Cerebellum (tissue), 4 donors: ENCODE measurements at places on chromosomes 7 and 10.

GRCh38 chr10:71177651-71178199 lies 34.6 kb upstream of the UNC5B start:
- no peak for DNase-seq

- DNase-seq = no peak
These were observed 83.7 kb downstream of the EPC1 start for GRCh38 chr10:32263300-32263699.

DNA sequence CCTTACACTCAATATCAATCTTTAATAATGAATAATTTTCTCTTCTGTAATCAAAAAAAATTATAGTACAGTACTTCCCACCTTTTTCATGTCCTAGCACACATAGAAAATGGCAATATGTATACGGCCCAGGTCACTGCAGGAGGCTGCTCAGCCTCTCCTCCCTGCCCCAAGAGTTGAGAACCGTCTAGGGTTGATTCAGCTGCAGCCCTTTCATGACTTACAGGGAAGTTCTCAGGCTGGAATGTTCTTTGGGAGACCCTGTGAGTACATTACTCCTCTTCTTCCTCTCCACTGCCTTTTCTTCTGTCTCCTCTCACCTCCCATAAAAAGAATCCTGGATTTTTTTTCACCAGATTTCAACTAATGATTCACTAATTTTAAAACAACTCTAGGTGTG lies 180.0 kb downstream of the HDAC9 start:
- no peak for DNase-seq

- no peak for DNase-seq
These were observed 183.7 kb upstream of the CELF2 start for GRCh38 chr10:10833955-10834354.

- DNase-seq = no peak
These were observed 684.0 kb upstream of the FOXK1 start for GRCh38 chr7:3998060-3998459.

- DNase-seq = no peak
These were observed 77.9 kb downstream of the ARHGAP21 start for GRCh38 chr10:24645784-24646183.

GRCh38 chr10:34473174-34474008 lies 341.7 kb downstream of the PARD3 start:
- DNase-seq = no peak

- no peak for DNase-seq
These were observed 95.5 kb upstream of the KCNIP2 start for GRCh38 chr10:101939008-101939648.

DNA sequence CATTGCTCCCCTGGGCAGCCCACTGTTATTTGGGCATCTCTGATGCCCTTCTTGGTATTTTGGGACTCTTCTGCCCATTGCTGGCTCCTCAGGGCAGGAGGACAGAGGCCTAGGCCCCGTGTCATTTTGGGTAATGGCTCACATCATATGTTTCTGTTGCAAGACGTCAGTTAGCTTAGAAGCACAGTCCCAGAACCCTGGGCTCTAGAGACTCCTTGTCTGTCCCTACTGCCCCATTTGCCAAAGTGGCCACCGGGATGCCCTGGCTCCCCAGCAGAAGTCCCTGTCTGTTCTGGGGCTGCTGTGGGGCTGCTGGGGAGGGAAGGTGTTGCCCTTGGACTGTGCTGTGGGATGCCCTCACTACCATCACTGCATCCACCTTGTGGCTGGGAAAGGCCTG lies 48.8 kb downstream of the ADCYAP1R1 start:
- DNase-seq = no peak

DNA sequence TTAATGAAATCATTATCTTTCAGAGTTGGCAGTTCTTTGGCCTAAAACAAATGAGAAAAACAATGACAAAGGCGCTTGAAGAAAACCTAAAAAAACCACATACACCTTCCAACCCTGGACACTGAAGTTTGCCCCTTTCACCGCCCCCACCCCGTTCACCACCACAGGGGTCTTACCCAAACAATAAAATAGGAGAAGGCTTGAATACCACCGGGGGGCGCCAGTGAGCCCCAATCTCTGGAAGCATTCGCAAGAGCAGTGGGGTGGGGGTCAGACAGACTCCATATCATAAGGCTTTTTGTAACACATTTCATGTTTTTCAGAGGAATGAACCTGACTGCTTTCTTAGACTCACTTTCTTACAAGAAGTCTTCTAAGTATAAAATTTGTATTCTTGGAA lies 163.6 kb downstream of the PIP4K2A start:
- DNase-seq = no peak

GRCh38 chr7:34823650-34824258 lies 165.7 kb downstream of the NPSR1 start:
- peak; percentile 70 for DNase-seq

DNA sequence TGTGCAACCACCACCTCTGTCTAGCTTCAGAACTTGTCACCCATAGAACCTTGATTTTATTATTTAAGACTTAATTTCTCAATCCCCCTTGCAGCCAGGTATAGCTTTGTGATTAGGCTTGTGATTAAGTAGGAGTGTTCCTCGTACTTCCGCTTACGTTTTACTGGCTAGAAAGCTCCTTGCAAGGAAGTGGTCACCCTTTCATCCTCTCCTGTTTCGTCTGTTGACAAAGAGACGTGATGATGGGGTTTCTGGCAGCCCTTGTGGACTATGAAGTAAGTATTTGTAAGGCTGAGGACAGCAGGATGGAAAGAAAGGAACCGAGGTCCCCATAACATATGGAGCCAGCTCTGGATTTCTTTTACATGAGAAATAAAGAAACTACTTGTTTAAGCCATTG lies 86.5 kb upstream of the KDM7A start:
- no peak for DNase-seq

DNA sequence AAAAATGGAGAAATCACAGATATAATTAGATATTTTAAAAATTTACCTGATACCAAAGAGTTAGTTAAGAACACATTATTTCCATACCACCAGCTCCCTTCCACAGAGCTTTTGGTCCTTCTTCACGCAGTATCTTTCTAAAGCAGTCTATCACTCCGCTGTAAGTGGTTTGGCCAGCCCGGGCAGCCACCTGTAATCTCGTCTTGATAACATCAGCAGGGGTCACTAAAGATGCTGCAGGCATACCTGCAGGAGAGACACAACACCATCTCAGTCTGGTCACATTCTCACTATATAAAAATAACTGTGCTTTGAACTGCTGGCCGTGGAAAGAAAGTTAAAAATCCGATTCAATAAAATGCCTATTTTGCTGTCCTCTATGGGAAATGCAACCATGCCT lies 200.1 kb downstream of the SLC25A13 start:
- DNase-seq = no peak

GRCh38 chr10:13161857-13162271 lies 506 bp downstream of the MCM10 start:
- no peak for DNase-seq

GRCh38 chr10:71210542-71210871 lies 1.9 kb upstream of the UNC5B start:
- DNase-seq = no peak

GRCh38 chr7:26376175-26376917 lies 84.7 kb downstream of the SNX10 start:
- peak; percentile 84 for DNase-seq

DNA sequence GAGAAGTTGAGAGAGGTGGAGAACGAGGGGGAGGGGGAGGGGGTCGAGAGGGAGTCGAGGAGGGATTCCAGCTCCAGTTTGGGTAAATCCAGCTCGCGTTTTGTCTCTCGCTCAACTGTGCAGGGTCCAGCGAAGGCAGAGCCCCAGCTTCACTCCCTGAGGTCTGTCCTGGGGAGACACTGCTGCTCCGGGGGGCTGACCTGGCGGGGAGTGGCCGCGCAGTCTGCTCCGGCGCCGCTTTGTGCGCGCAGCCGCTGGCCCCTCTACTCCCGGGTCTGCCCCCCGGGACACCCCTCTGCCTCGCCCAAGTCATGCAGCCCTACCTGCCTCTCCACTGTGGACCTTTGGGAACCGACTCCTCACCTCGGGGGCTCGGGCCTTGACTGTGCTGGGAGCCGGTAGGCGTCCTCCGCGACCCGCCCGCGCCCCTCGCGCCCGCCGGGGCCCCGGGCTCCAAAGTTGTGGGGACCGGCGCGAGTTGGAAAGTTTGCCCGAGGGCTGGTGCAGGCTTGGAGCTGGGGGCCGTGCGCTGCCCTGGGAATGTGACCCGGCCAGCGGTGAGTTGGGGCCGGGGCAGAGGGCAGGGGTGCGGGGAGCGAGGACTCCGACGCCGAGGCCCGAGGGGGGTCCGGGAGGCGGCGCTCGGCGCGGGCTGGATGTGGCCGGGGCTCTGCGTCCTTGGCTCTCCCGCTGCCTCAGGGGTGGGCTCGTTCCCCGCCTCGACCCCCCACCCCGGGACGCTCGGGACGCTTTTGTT lies at the start of gene TET1:
TET1 (plus strand) TSS at position 152 of the 757 bp plus-strand sequence. CDS start 12,002 bp downstream, outside the sequence.
- DNase-seq = peak; percentile 34

GRCh38 chr7:26451997-26452396 lies 160.3 kb downstream of the SNX10 start:
- DNase-seq = no peak

DNA sequence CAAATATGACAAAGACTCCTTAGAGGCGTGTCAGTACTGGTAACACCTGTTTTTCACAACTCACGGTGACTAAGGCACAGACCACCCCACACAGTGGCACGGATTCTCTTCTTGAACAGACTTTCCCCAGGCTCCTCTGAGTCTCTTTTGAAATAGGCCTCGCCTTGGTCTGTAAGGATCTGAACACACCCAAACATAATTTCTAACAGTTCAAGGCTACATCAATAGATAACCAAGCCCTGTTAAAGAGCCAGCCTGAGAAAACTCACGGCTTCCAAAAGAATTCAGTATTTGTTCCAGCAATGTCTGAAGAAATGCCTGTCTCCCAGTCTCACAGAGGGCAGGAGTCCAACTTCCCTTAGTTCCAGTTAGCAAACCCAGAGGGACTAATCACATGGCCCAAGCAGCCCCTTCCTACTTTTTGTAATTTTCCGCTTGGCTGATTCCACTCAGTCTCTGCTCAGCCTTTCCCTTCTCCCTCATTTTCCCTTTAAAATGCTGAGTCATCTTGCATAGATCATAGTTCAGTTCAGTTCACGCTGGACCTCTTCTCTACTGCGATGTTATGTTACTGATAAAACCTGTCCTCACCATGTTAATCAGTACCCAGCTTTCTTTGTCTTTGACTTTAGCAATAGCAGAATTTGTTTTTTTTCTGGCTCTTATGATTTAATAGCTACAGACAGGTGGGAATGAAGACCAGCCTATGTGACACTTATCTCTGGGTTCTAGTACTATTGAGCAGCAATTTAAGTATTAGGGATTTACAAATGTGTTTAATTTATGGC lies 22.6 kb upstream of the AKR1C3 start:
- no peak for DNase-seq

- DNase-seq = no peak
These were observed 27.7 kb downstream of the GBX1 start for GRCh38 chr7:151139791-151140190.

DNA sequence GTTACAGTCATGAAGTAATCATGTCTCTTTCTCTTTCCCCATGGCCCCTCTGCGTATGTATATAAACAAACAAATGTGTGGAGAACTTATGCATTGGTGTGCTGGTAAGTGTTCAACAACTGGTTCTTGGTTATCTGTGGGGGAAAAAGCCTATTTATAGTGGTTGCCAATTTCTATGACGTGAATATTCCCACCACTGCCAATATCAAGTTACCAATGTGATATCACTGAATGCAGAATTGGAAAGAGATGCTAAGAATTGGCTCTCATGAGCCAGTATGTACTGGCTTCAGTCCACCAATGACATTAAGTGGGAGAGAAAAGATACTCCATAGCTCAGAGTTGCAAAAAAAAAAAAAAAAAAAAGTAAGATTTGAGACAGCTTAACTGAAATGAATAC lies 399.7 kb downstream of the REEP3 start:
- DNase-seq = no peak

DNA sequence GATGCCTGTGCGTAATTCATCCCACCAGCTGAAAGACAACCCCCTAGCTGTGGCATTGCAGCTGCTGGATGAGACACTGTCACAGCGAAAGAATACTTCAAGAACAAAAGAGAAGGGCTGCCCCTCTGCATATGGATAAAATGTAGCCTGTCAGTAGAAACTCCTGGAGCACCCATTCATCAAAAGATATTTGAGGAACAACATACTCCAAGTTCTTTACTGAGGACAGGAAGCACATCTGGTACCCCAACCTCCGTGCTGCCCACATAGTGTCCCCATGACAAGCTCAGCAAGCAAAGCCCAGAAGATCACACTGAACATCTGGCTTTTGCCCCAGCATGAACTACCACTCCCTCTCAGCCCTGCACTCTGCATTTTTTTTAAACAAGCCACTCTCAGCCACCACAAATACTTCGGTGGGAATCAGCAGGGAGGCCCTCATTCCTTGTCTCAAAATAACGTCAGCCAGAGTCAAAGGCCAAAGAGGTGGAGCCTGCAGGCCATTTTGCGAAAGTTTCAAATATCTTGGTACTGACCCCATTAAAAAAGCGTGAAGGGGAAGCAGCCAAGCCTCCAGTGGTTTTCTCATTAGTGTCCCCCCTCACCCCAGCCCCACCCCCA lies 1.7 kb downstream of the CREB3L2 start:
- DNase-seq = no peak

- DNase-seq = no peak
These were observed at the start of gene MDFIC for GRCh38 chr7:114922026-114922651. Gene MDFIC, plus strand, starts transcription at chr7:114922094. Its CDS starts 940 bp downstream, at chr7:114923034.

DNA sequence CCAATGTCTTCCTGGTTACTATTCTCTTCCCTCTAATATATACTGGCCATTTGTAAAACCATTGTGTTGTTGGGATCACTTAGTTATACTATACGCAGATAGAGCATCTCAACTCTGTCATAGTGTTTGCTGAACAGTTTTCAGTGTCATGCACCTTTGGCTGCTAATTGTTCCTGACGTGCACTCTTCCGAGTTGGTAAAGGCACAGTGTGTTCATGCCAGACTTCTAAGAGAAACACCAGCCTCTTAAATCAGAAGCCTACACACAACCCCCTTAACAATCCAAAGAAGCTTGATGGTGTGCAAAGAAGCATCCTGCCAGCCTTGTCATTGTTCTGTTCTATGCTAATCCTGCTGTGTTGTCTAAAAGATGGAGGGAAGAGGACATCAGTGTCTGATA lies 131.1 kb downstream of the MAPK8 start:
- no peak for DNase-seq

DNA sequence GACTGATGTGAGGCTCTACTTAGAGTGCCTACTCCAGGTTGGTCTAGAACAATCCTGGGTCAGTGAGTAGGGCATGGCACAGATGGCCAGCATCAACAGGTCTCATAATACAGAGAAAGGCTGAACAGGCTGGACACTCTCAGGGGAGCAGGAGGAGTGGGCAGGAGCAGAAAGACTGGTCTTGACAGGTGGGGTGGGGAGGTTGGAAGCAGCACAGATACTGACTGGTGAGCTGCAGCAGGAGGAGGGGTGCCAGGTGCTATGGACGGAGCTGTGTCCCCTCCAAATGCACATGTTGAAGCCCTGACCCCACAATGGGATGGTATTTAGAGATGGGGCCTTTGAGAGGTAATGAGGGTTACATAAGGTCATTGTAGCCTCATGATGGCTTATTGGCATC lies 190.4 kb upstream of the PLXNA4 start:
- DNase-seq = no peak

DNA sequence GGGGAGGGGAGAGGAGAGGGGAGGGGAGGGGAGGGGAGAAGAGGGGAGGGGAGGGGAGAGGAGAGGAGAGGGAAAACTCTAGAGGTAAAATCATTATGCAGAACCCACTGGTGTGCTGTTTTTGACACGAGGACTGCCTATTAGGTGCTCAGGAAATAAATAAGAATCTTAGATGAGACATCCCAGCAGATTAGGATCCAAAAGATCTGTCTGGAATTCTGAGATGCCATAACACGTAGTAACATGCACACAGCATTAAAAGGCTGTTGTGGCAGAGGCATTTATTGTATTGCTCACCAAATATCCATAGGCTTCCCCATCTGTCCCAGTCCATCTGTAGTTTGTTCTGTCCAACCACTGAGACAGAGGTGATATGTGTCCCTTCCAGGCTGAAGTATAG lies 40.8 kb upstream of the KMT2E start:
- DNase-seq = no peak
